ENCODE measurements at places on chromosomes 7 and 10.
A peak's percentile ranks its signal among the peaks of the same experiment; 100 is the strongest.

GRCh38 chr10:133022776-133023100 is 65.0 kb upstream of the ADGRA1 start:
- H3K36me3 ChIP-seq: no peaks in the 10 kb centered on the region
- no peaks in the 10 kb centered on the region for H3K27me3 ChIP-seq
- H3K4me3 ChIP-seq: no peak overlapping the region
- no peak for DNase-seq

DNA sequence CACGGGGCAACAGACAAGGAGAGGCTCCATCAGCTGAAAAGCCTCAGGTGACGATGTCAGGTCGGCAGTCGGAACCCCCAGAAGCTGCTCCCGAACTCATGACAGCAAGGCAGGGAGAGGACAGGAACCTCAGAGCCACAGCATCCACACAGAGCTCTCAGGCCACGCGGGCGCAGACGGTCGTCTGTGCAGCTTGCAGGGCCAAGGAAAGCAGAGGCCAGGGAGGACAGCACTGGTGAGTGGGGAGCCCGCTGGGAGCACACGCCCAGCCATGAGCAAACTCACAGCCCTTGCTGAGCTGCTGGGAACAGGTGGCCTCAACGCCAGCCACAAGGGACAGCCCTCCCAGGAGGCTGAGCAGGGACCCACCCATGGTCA is 138.9 kb downstream of the MAD1L1 start:
- H3K4me3 ChIP-seq: no peak overlapping the region
- peaks cover 14% of the 10 kb centered on the region for H3K4me1 ChIP-seq
- DNase-seq: no peak
- H3K36me3 ChIP-seq: no peaks in the 10 kb centered on the region
- no peaks in the 10 kb centered on the region for H3K27me3 ChIP-seq

GRCh38 chr7:157177333-157177982 is 38.7 kb downstream of the UBE3C start:
- no peak overlapping the region for H3K4me3 ChIP-seq
- peaks cover 11% of the 10 kb centered on the region for H3K36me3 ChIP-seq
- H3K27ac ChIP-seq: no peak overlapping the region

DNA sequence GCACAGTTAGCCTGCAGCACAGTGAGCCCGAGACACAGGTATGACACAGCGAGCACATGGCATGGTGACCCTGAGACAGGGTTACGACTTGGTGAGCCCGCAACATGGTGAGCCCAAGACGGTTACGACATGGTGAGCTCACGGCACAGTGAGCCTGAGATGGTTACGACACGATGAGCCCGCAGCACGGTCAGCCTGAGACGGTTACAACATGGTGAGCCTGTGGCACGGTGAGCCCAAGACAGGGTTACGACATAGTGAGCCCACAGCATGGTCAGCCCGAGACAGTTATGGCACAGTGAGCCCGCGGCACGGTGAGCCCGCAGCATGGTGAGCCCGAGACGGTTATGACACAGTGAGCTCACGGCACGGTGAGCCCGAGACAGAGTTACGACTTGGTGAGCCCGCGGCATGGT is 156.1 kb downstream of the MAD1L1 start:
- no peak overlapping the region for H3K27ac ChIP-seq
- H3K36me3 ChIP-seq: no peaks in the 10 kb centered on the region
- no peak for DNase-seq
- peaks cover 7% of the 10 kb centered on the region for H3K4me1 ChIP-seq
- H3K27me3 ChIP-seq: no peaks in the 10 kb centered on the region
- no peak overlapping the region for H3K4me3 ChIP-seq

- H3K36me3 ChIP-seq: peaks cover 4% of the 10 kb centered on the region
- no peak for DNase-seq
- H3K4me3 ChIP-seq: no peak overlapping the region
- peaks cover 2% of the 10 kb centered on the region for H3K27me3 ChIP-seq
Observed at GRCh38 chr7:139748941-139749340, 28.9 kb downstream of the HIPK2 start.

GRCh38 chr10:110903280-110904278 is 15.4 kb downstream of the BBIP1 start:
- H3K36me3 ChIP-seq: peaks cover 21% of the 10 kb centered on the region
- DNase-seq: no peak
- peak overlapping the region; percentile 49 for H3K27ac ChIP-seq
- no peaks in the 10 kb centered on the region for H3K27me3 ChIP-seq
- no peak overlapping the region for H3K4me3 ChIP-seq
- peaks cover 34% of the 10 kb centered on the region for H3K4me1 ChIP-seq

DNA sequence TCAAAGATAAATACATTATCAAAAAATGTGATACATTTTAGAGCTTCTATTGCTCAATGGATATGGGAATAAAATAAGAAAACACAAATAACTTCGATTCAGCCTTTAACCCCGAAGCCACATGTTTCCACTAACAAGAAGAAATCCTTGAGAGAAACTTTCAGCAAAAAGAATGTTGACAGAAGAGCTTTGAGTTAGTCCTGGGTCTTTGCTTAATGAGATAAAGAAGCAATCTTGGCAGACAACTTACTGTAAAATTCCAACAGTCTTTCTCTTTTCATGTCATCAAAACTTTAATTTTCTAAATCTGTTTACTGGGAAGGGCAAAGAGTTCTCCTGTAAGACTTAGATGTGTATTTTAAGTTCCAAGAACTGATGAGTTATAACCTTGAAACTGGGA is 810.2 kb downstream of the CNTNAP2 start:
- no peaks in the 10 kb centered on the region for H3K4me1 ChIP-seq
- no peak overlapping the region for H3K27ac ChIP-seq
- no peaks in the 10 kb centered on the region for H3K36me3 ChIP-seq
- no peak overlapping the region for H3K4me3 ChIP-seq
- no peak for DNase-seq

DNA sequence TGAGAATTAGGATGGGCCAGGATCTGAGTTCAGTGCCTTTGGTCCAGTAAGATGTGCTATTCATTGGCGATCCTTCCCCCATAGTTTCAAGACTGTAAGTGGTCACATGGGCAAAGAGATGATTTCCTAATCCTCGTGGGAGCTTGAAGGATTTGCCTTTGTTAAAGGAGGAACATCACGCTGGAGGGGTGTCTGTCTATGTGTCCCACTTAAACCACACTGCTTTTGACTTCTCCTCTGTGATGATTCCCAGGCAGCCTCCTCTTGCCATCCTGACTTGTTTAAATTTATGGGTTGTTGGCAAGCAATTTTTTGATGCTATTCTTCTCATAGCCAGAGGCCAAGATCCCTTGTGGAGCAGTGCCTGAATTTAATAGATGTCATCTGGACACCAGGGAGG is 154.0 kb downstream of the TCF7L2 start:
- H3K4me3 ChIP-seq: no peak overlapping the region
- DNase-seq: no peak
- no peaks in the 10 kb centered on the region for H3K36me3 ChIP-seq

DNA sequence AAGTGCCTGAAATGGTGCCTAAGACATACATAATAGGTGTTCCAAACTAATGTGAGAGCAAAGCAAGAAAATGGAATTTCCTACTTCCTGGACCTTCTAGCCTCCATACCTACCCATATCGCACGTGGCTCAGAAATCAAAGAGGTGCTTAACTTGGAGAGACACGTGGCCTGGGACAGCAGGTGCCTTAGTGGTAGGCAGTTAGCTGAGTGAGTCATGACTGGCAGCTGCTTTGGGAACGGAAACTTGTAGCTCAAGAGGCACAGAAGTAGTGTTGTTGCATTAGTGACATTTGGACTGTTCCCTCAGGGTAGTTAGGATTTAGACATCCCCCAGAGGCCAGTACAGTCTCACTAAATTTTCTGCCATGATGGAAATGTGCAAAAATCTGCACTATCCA is 12.0 kb upstream of the BMPER start:
- H3K27me3 ChIP-seq: peaks cover 12% of the 10 kb centered on the region
- no peak for DNase-seq
- H3K4me3 ChIP-seq: no peak overlapping the region
- no peak overlapping the region for H3K27ac ChIP-seq
- no peaks in the 10 kb centered on the region for H3K36me3 ChIP-seq

- H3K4me3 ChIP-seq: no peak overlapping the region
- no peaks in the 10 kb centered on the region for H3K4me1 ChIP-seq
- no peaks in the 10 kb centered on the region for H3K36me3 ChIP-seq
- H3K27ac ChIP-seq: no peak overlapping the region
- H3K27me3 ChIP-seq: no peaks in the 10 kb centered on the region
Observed at GRCh38 chr7:4109481-4110110, 572.5 kb upstream of the FOXK1 start.

DNA sequence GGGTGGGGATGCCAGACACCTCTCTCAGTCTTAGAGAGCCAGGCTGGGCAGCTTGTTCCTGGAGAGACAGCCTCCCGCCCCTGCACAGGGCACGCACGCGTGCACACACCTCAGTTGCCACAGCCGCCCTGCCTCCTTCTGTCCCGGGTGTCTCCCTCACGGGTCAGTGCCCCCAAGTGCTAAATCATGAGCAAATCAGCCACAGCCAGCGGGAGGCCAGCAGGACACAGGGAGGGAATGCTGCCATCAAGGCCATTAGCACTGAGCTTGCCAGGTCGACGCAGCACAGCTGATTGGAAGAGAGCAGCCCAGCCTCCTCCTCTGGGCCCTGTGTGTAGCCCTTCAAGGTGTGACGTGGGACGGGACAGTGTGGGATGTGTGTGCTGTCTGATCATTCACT is 130.4 kb downstream of the CDH23 start:
- no peak overlapping the region for H3K4me3 ChIP-seq
- DNase-seq: no peak
- peaks cover 5% of the 10 kb centered on the region for H3K27me3 ChIP-seq

GRCh38 chr7:139844779-139845442 is 15.8 kb downstream of the TBXAS1 start:
- H3K36me3 ChIP-seq: no peaks in the 10 kb centered on the region
- no peak overlapping the region for H3K27ac ChIP-seq
- peaks cover 7% of the 10 kb centered on the region for H3K4me1 ChIP-seq
- H3K27me3 ChIP-seq: peaks cover 5% of the 10 kb centered on the region
- DNase-seq: no peak

GRCh38 chr10:29973921-29974320 is 85.5 kb downstream of the JCAD start:
- H3K27ac ChIP-seq: no peak overlapping the region
- H3K4me3 ChIP-seq: no peak overlapping the region
- DNase-seq: no peak
- H3K27me3 ChIP-seq: peaks cover 14% of the 10 kb centered on the region

GRCh38 chr7:27605689-27606269 is 56.9 kb downstream of the HIBADH start:
- H3K36me3 ChIP-seq: no peaks in the 10 kb centered on the region
- H3K4me1 ChIP-seq: no peaks in the 10 kb centered on the region
- H3K27ac ChIP-seq: no peak overlapping the region
- H3K4me3 ChIP-seq: no peak overlapping the region
- H3K27me3 ChIP-seq: peaks cover 2% of the 10 kb centered on the region
- no peak for DNase-seq

DNA sequence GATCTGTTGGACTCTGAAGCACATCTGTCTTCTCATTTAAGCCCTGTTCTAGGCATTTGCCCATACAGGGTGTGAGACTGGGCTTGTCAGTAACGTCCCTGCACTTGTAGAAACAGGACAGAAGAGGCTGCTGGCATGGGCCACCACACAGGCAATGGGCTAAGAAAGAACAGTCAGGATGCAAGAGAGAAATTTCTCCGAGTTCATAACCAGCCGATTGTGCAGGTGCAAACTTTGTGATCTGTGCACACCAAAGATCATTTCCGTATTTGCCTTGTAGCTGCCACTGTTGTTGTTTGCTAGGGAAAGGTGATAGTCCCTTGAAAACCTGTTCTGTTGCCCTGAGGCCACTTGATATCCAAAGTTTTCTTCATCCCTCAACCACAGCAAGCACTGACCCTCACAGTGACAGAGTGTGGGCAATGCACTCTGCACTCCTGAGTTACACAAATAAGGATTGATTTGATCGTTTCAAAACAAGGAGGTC is 20.3 kb downstream of the KLF6 start:
- no peaks in the 10 kb centered on the region for H3K27me3 ChIP-seq
- peaks cover 9% of the 10 kb centered on the region for H3K36me3 ChIP-seq
- no peak for DNase-seq
- H3K4me3 ChIP-seq: peak overlapping the region; percentile 65
- peak overlapping the region; percentile 80 for H3K27ac ChIP-seq
- H3K4me1 ChIP-seq: peaks cover 78% of the 10 kb centered on the region

DNA sequence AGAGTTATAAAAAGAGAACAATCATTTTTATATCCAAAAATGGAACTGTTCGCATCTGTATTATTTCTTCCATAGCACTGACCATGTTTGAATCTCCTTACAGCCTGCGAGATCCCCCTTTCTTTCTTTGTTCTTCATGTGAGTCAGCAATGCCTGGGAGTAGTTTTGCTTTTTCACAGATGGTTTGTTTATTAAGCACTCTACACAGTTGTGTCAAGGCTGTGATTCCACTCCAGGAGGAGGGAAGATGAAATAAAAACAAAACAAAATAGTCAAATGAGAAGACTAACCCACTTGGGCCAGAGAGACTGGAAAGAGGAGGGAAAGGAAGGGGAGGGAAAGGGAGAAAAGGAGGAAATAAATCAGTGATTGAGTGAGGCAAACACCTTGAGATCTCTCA is 7.8 kb downstream of the LIPF start:
- H3K27ac ChIP-seq: no peak overlapping the region
- peaks cover 5% of the 10 kb centered on the region for H3K27me3 ChIP-seq
- H3K4me3 ChIP-seq: no peak overlapping the region
- H3K4me1 ChIP-seq: peaks cover 7% of the 10 kb centered on the region

Data from activated T-helper 1 cell treated with anti-CD3 and anti-CD28 coated beads, Interleukin-12 subunit alpha, Interleukin-12 subunit beta, Interleukin-2, Interleukin-4 antibody, amounts not matched to agents 30 ng/mL and 10 ng/mL and 1 ng/mL, durations not matched to agents 14 hours and 24 hours and 36 hours (primary cell).